GM12878 (cell line): ENCODE measurements at places on chromosomes 2 and 18. TPM values are rescaled to one million over a fixed set of nuclear protein-coding genes. Genes with fewer than 3 reads are reported as not detected.
A peak's percentile ranks its signal among the peaks of the same experiment; 100 is the strongest.

- DNase-seq = no peak
Observed at GRCh38 chr2:108080177-108080576, 93.9 kb downstream of the SLC5A7 start.

Gene CHN1
- total RNA-seq = 0.24 and 0.92 TPM in 2 replicates

DNA sequence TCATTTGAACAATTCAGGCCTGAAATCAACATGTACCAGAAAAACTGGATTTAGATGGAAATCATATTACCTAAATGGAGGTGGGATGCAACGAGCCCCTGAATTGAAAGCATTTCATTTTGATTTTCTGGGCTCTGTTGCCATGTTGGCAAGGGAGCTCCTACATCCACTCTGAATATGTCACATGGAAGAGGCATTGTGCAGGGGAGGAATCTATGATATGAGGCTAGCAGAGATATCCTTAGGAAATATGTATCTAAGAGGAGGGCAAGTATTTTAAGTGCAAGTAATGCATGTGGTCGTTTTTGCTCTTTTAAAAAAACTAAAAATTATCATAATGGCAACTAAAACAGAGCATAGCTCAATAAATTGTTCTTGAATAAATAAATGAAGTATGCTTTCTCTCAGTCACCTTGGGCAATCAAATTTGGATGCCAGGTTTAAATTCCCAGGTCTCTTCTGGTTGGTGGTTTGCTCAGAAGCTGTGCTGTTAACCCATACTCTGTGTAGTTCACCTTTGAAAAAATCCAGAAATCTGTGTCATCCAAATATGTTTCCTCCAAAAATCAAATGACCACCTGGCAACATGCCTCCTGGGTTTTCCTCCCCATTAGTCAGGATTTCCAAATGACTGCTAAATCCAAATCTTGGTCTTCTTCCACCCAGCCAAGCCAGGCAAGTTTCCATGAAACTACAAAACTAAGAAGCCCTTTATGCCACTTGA is 6.5 kb upstream of the LGALSL start:
- no peak for DNase-seq

- DNase-seq = no peak
Observed at GRCh38 chr2:96698221-96698861, 41.5 kb downstream of the LMAN2L start.

Gene DNAH6
- 0.31 and 0.35 TPM in 2 replicates for total RNA-seq

DNA sequence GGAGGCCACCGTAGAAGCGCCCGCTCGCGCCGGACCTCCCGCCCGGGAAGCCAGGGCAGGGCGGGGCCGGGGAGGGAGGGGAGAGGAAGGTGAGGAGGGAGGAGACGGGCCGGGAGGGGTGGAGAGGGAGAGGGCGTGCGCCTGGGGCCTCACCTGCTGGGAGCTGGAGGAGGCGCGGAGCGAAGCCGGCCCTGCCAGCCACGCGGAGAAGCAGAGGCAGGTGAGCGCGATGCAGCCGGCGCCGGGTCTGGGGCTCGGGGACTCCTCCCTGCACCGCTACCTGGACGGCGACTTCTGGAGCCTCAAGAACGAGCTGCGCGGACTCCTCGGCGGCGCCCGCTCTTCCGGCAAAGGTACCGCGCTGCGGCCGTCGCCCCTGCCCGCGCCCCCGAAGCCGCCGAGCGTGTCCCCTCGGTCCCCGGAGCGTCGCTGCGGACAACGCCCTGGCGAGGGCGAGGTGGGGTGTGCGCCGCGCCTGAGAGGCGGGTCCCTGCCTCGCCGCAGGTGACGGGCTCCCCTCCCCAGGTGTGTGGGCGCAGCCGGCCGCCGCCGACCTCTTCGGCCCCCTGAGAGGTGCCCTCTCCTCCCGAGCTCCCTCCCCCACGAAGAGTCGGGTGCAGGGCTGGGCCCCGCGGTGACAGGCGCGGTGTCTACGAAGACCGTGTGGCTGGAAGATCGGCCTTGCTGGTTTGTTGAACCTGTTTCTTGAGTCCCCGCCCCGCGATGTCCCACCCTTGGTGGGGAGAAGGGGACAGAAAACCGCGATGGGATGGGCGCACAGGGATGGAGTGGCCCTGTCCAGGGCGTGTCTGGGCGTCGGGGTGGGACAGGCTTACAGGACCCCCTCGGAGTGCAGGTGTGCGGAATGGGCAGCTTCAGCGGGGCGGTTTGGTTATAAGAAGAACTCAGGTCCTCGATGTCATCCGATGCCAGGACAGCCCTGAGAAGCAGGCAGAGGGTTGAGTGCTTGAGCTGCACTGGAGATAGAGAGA is at the start of gene ACOXL:
ACOXL (plus strand) TSS at position 152 of the 992 bp plus-strand sequence. CDS start 35,817 bp downstream, outside the sequence.
- no peak for DNase-seq

GRCh38 chr2:175005733-175006264 is 618 bp upstream of the CHN1 start:
- DNase-seq = no peak

Gene EVX2
- not detected in 2 replicates for total RNA-seq

DNA sequence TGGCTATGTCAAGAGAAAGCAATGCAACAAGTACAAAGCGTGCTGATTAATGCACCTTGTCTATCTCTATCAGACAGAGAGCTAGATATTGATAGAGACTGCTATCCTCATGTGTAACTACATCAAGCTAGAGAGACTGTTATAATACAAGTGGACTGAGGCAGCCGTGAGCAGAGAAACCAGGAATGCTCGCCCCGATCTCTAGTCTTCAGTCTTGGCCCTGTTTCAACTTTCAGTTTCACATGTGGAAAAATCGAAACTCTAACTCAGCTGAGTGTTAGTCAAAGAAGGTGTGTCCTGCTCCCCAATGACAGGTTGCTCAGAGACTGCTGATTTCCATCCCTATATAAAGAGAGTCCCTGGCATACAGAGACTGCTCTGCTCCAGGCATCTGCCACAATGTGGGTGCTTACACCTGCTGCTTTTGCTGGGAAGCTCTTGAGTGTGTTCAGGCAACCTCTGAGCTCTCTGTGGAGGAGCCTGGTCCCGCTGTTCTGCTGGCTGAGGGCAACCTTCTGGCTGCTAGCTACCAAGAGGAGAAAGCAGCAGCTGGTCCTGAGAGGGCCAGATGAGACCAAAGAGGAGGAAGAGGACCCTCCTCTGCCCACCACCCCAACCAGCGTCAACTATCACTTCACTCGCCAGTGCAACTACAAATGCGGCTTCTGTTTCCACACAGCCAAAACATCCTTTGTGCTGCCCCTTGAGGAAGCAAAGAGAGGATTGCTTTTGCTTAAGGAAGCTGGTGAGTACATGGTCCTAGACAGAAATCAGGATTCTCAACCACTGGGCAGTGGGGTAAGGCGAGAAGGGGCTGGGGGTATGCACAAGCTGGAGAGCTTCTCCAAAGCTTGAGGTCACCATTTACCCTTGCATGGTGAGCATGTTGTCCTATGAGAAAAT is at the start of gene RSAD2:
RSAD2 (plus strand) TSS at position 376 of the 903 bp plus-strand sequence; CDS start at position 400, 24 bp downstream.
- DNase-seq = peak; percentile 15

- no peak for DNase-seq
Observed at GRCh38 chr18:79300413-79300812, 95.3 kb upstream of the NFATC1 start.

- no peak for DNase-seq
Observed at GRCh38 chr18:57516056-57516455, 70.4 kb downstream of the FECH start.

DNA sequence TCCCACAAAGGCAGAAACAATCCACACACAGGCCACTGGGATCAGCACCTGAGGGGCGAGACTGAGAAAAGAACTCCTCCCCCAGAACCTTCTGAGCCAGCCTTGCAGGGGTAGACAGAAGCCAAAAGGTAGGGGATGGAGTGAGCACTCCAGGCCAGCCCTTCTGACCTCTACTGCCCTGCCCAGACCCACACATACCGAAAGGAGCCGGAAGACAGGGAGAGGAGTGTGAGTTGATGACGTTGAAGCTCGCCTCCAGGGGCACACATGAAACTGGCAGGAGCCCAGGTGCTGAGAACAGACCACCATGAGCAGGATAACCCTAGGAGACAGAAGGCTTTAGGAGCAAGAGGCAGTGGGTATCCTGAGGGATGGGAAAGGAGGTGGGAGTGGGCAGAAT is 1.8 kb downstream of the SLC23A3 start:
- DNase-seq = no peak

DNA sequence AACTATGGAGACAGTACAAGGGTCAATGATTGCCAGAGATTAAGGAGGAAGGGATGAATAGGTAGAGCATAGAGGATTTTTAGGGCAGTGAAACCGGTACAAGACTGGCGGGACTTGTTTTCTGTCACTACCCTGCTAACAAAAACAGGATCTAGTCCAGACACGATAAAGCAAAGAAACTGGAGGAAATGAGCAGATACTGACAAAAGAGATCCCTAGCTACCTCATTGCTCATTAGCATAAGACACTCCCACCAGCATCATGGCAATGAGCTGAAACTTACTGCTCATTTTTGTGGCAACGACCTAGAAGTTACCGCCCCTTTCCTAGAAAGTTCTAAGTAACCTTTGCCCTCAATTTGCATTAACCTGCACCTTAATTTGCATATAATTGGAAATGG is 131.2 kb downstream of the ETAA1 start:
- DNase-seq = no peak

GRCh38 chr18:49011291-49011746 is 60.6 kb upstream of the SMAD7 start:
- no peak for DNase-seq
